ENCODE measurements at places on chromosomes 3 and 15.

DNA sequence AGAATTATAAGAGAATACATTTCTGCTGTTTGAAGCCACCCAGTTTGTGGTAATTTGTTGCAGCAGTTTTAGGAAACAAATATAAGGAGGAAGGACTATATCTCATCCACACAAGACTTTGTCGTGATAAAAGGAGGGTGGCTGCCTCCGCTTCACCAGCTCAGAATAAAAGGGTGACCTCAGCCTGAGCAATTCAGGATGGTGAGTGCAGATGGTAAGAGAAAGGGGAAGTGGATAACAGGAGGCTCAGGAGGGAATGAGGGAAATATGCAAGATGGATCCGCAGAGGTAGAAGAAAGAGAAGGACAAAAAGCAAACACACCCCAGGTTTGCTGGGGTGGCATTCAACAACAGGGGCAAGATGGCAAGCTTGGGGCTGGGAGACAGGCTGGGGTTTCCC, 108.1 kb upstream of the TNFAIP8L3 start:
- DNase-seq = no peak

DNA sequence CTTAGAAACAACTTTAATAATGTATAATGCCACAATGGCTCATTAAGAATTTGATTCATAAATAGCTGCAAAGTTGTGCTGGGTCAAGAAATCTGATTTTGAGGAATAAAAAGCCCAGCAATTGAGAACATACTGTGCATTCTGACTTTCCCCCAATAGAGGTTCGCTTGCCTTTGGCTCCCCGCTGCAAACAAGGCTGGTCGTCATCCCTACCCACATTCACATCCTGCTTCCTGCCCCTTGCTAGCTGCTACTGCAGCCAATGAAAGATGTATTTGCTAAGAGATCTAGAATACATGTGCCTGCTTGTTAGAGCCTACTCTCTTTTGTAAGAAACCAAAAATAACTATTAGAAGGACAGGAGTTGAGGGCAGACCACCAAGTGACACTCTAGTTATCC, 51.8 kb upstream of the GUCA1C start:
- no peak for DNase-seq

DNA sequence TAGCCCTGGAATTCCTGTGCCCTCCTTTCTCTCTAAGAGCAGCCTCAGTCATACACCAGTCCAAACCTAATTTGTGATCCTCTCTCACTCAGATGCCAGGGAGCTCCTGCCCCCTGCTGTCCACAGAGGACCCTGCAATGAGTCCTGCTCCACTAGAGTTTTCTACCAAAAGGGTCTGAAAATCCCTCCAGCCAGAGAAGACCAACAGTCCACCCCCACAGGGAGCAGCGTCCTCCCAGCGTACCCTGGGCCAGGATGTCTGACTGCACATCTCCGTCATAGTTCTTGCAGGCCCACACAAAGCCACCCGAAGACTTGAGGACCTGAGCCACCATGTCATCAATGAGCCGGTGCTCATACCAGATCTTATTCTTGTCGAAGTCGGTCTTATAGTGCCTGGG, 15.4 kb downstream of the IDH2 start:
- no peak for DNase-seq

- no peak for DNase-seq
Observed at GRCh38 chr3:101665851-101666250, 11.1 kb downstream of the ZBTB11 start.

DNA sequence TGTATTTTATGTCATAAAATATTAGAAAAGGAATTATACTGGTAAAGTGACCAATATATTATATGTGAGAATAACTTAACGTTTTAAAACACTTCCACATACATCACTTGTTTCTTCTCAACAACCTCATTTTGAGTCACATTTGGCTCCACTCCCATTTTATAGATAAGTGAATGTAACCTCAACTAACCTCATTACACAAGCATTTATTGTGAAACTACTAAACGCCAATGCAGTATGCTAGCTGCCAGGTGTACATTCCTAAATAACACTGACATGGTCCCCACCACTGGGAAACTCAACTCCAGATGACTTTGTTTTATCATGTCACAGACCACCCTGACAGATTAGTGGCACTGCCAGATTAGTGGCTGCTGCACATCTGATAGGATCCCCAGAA, 249.7 kb upstream of the CNTN4 start:
- DNase-seq = no peak

- no peak for DNase-seq
Observed at GRCh38 chr3:101677436-101678286, 729 bp upstream of the ZBTB11 start.

DNA sequence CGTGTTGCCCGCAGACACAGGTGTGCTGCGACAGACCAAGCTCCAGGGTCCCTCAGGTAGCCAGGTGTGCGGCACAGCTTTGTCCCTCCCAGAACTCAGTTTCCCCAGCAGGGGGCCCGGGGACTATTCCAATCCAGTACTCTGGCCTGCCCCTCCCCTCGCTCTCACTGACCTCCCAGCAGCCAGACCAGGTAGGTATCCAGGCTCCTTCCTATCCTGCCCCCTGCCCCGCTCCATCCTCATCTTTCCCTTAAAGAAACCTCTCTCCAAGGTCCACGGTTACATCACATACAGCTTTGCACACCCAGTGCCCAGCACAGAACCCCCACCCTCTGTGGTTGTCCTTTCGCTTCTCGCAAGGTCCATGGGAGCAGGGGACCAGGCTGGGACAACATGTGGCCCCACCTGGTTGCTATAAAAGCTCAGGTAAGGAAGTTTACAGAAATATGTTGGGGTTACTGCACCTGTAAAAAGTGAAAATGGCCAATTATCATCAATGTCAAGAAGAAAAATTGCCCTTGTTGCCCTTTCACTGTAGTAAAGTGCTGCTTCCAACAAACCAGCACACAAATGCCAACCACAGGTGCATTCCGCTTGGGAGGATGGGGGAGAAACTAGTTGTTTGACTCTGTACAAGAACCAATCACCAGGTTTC, 7.3 kb upstream of the CYP11A1 start:
- DNase-seq = no peak

GRCh38 chr3:89289574-89290190, 182.3 kb downstream of the EPHA3 start:
- DNase-seq = no peak

GRCh38 chr3:197490098-197491058, 65.4 kb downstream of the BDH1 start:
- DNase-seq = no peak

- no peak for DNase-seq
Observed at GRCh38 chr3:134033315-134033996, 3.7 kb upstream of the SLCO2A1 start.

GRCh38 chr3:157515398-157515797, 12.2 kb upstream of the VEPH1 start:
- DNase-seq = no peak

GRCh38 chr3:32083702-32084270, 22.6 kb upstream of the GPD1L start:
- DNase-seq = no peak

DNA sequence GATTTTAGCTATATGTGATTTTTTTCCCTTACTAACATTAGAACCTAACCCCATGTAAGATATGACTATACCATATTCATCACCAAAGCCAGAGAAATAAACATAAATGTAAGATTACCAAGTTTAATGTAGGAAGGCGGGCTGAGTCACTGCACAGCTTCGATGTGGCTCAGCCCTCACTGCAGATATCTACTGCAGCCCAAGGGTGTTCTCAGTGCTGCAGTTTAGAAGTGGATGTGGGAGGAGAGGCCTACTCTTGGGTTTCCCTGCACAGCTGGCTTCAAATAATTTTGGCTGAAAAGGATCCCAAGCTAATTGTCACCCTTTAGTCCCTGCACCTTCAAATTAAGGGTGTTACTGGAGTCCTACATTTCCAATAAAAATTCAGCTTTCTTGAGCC, 9.3 kb downstream of the ARPP19 start:
- no peak for DNase-seq

DNA sequence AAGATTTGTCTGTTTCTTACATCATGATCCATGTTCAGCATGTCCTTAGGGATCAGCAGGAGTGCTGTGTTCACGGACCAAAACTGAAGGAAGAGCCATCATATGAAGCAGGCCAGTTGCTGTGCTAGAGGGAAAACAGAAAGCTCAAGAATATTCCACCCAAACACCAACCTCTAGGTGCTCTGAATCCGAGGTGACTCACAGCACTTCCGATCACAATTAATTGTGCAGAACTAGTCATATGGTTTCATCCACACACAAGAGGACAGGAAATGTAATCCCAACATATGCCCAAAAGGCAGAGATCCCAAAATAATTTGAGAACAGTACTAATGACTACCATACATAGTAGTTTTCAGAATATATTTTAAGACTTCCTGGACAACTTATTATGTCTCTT, 257.9 kb upstream of the KCNH8 start:
- DNase-seq = no peak

- no peak for DNase-seq
Observed at GRCh38 chr3:171871392-171872274, 28.5 kb downstream of the TMEM212 start.

DNA sequence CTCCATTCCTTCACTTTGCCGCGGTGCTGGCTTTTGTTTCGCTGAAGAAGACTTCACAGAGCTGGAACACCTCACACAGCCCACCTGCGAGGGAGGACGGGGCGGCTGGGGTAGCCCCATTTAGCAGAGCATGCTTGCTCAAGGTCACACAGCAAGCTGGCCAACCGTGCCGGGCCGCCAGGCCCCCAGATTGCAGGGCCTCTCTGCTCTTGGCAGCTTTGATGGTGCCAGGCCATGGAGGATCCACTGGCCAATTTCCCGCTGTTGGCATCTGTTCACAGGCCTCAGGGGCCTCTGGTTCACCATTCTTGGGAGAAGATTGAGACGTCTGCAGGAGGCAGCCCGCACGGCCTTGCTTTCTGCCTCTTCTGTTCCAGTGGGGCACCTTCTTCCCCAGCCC, 77.9 kb upstream of the LINGO1 start:
- no peak for DNase-seq

DNA sequence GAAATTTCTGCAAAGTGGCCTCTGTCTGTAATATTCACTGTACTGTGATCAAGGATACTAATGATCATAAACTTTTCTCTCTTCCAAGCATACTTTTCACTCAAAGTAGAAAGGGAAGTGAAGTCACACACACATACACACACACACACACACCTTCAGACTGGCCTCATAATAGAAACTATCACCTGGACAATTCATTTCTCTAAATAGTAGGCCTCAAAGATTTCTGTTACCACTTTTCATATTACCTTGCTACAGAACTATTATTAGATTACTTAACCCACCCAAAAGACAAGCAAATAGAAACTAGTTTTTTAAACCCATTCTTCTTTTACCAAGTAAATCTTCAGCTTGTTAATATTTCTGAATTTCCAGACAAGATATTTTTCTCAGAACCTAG, 12.2 kb downstream of the CPB1 start:
- DNase-seq = no peak

- DNase-seq = no peak
Observed at GRCh38 chr3:133377396-133377795, 22.5 kb upstream of the BFSP2 start.

Measured in thoracic aorta (tissue), 2 donors.